ENCODE measurements at places on chromosomes 4 and X. TPM values are rescaled to one million over a fixed set of nuclear protein-coding genes. Genes with fewer than 3 reads are reported as not detected.

SPANXA2 gene
- polyA plus RNA-seq, result not detected

TEX13B gene
- polyA plus RNA-seq, result not detected

- no peak for DNase-seq
Measured at GRCh38 chr4:96120206-96120605, 280.3 kb downstream of the PDHA2 start.

DNA sequence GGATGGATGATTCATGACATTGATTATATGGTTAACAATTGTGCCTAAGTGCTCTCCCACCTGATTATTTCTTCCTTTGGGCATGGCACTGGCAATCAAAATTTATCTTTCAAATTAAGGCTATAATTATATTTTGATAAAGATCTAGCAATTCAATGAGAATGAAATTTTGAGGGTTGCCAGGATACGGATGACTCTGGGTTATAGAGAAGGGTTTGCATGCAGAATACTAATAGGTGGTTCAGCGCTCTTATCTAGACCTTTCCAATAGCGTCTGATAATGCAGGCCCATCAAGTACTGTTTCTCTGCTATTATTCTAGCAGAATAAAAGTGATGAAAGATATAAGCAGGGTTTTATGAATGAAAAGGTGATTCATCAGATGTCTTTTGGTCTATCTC, 74.9 kb upstream of the SCML1 start:
- no peak for DNase-seq

GRCh38 chr4:120720354-120720934, 202.1 kb downstream of the PRDM5 start:
- no peak for DNase-seq

DNA sequence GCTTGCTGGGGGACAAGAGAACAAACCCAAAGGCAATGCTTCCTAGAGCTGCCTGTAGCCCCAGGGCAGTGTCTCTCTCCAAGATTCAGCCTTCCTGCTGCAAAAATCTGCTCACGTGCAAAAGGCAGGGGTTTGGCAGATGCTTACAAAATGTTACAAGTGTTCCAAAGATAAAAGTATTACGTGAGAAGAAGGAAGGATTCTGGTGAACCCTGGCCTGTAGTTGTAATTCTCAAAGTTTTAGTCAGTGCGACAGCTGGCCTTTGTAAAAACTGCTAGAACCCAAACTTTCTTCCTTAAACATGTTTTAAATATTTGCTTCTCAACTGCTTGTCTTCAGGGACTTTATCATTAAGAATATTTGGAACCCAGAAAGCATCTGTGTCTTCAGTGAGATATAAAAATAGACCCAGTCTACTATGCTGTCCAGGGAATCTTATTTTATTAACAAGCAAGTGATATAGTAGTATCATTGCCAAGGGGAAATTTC, 232.3 kb downstream of the FRMPD4 start:
- peak; percentile 26 for DNase-seq

GRCh38 chrX:16870862-16871815, 977 bp upstream of the RBBP7 start:
- no peak for DNase-seq
